Colonic mucosa (tissue), 4 donors: ENCODE measurements at places on chromosomes 2 and 18. TPM values are rescaled to one million over a fixed set of nuclear protein-coding genes. Genes with fewer than 3 reads are reported as not detected.

Gene SLC25A52
- not detected for total RNA-seq

Gene STARD6
- not detected for total RNA-seq

Gene TLX2
- total RNA-seq = 0.40 TPM

Gene TMEM178A
- total RNA-seq = 1.0 TPM

Gene RUFY4
- not detected for total RNA-seq

Gene MYL1
- total RNA-seq = not detected

Gene FLACC1
- 0.32 TPM for total RNA-seq

Gene C18orf63
- total RNA-seq = not detected

Gene GKN1
- not detected for total RNA-seq

Gene GREB1L
- 0.20 TPM for total RNA-seq

Gene GKN2
- 0.32 TPM for total RNA-seq

DNA sequence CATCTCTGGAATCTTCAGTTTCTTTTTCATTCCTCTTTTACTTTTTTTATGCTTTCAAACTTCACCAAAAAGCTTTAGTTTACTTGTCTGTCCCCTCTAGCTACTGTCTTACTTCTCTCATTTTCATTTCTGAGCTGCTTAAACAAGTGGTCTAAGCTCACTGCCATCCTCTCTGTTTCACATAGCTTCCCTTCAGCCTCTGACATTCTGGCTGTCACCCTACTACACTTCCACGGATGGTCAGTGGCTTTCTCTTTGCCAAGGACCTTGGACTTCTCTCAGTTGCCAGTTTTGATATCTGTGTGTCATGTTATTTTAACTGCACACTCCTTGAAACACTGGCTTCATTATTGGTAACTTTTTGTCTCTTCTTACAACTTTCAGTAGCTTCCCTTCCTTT, 176.1 kb downstream of the IKZF2 start:
- no peak for DNase-seq

DNA sequence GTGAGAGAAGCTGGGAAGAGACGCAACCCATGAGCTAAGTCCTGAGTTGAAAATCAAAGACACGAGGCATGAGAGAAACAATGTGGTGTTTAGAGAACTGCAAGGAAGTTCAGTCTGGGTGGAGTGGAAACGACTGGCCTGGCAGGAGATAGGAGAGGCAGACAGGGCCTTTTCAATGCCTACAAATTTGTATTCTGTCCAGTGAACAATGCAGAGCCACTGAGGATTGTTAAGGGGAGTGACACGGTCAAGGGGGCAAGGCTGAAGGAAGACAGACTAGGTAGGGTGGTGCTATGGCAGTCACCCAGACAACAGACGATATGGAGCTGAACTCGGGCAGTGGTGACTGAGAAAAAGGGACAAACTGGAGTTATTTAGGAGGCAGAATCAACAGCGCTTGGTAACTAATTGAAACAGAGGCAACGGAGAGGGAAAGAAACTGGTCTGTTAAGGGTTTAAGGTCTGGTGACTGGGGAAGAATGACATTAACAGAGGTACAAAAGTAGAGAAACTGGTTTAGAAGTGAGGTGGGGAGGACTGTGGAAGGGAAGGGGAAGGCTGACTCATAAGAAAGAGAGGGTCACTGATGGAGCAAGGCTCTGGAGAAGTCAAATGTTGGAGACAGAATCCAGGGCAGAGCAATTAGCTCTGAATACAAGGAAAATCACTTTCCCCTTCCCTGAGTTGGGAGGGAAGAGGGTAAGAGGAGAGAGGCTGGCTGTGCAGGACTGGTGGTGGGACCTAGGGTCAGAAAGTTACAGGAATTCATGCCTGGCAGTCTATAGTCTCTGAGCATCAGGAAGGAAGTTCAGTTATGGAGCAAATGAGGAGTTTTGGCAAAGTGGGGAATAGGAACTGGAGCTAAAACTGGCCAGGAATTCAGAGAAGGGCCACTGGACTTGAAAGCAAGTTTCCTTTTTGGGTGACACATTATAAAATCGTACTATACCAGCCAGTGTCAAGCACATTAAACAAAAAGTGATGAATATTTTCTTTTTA, 63.4 kb upstream of the CHRNA1 start:
- no peak for DNase-seq

- DNase-seq = no peak
These were observed 62.5 kb upstream of the LPIN2 start for GRCh38 chr18:3075491-3075890.

DNA sequence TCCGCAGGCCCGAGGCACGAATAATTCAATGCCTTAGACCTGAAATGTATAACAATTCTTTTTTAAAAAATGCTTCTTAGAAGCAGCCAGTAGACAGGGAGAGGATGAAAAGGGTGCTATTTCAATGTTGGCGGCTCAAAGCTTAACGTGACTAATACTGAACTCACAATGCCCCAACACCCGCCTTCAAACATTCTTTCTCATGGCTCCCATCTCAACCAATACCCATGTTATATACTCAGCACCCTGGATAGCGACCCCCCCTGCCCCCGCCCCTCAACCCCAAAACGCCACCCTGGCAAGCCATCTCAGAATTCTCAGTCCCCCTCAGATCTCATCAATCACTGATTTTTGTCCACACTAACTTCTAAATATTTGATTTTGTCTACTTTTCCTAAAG, 4.4 kb downstream of the FBXO41 start:
- DNase-seq = no peak

GRCh38 chr18:61570070-61570469, 236.8 kb downstream of the CDH20 start:
- no peak for DNase-seq

DNA sequence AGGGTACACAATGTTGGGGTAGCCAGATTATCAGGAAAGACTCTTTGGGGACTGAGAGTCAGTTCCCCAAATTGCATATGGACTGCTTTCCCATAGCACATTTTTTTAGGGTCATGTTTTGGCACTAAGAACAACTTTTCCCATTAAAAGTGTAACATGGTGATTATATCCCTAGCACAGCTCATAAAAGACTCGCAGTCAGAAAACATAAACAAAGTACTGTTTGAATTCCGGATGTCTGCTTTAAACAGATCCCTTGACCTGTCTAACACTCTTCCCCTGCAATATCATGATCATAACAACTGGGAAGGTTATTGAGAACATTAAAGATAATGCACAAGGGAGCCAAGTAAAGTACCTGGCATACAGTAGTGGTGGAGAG, 262.2 kb downstream of the ASXL3 start:
- DNase-seq = no peak

DNA sequence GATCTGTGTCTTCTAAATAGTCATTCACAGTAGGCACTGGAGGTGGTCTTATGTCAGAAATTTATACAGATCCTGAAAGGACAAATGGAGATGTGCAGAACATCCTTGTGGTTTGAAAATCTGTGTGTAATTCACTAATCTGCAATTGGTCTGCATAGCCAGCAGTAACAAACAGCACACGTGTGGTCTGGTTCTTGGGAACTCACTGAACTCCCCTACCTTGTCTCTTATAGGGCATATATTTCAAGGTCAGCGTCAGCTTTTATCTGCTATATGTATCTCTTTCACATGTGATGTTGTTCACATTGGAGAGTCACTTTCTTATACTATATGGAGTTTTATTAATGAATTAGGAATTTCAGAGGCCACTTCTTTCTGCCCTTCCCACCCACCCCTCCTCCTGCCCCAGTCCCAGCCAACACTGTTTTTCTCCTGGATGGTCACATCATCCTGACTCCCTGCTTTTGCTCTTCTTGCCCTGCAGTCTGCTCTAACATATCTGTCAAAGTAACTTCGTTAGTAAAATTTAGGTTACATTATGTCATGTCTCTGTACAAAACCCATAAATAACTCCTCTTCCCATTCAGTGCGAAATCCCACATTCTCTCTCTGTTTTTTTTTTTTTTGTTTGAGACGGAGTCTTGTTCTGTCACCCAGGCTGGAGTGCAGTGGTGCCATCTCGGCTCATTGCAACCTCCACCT, 35.4 kb upstream of the CABYR start:
- no peak for DNase-seq

- DNase-seq = no peak
These were observed 691.0 kb downstream of the ZEB2 start for GRCh38 chr2:143828763-143829537.

GRCh38 chr2:174336501-174337336, 2.0 kb downstream of the SP9 start:
- DNase-seq = peak; percentile 60

DNA sequence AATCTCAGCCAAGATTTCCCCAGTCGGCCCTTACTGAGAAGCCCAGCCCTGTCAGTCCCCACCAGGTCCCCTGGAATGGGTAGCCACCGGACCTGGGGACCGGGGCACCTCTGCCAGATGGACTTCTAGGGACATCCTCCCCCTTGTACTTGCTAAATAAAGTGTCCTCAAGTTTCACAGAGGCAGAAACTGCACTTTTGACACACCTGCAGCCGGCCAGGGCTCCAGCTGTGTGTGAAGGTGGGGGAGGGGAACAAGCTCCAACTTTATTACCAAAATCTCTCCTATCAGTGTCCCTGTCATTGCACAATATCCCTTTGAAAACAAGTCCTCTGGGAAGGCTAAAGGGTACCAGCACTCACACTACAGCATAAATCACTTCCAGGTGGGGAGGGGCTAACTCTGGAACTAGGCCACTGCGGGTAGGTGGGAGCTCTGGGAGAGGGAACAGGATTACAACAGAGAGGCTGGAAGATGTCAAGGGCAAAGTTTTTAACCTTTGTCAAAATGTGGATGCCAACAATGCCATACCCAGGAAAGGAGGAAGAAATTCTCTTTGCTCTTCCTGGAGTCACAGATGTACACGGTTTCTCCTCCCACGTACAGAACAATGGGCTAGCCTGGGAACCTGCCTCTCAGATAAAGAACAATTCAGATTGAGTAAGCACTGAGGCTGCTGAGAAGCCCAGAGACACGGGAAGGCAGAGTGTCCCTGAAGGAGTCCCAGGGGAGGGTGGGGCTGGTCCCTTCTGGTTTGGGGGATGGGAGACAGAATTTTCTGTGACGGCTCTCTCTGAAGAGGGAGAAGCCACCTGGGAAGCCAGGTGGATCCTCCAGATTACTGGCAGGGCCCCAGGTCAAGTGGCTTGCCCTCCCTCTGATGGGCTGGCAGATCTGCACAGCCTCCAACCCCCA, 11.0 kb downstream of the SDC1 start:
- DNase-seq = no peak

GRCh38 chr2:236170590-236171165, 2.5 kb upstream of the GBX2 start:
- no peak for DNase-seq

DNA sequence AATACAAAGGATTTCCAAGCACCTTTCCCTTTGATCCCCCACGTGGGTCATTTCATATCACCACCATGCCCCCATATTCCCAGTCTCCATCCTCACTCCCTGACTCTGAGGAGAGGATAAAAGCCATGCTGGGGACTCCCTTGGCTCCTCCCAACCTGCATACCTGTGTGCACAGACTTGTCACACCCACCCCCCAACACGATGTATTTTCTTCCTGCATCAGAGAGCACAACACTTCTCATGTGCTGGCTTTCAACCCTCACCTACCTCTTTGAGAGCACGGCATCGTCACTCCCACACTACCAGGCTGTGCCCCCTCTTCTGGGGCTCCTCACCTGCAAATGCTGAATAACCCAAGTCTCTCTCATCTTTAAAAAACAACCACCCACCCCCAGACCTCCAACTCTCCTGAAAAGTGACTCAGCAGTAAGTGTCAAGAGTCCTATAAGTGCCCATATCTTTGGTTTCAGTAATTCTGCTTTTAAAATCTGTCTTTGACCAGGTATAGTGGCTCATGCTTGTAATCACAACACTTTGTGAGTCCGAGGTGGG, 53.1 kb downstream of the AP1S3 start:
- DNase-seq = no peak

GRCh38 chr2:172931918-172932520, 143.6 kb upstream of the MAP3K20 start:
- DNase-seq = peak; percentile 63

- no peak for DNase-seq
These were observed 124.4 kb downstream of the ASB1 start for GRCh38 chr2:238551091-238551490.

GRCh38 chr2:238884812-238885408, 37.0 kb downstream of the TWIST2 start:
- DNase-seq = no peak

DNA sequence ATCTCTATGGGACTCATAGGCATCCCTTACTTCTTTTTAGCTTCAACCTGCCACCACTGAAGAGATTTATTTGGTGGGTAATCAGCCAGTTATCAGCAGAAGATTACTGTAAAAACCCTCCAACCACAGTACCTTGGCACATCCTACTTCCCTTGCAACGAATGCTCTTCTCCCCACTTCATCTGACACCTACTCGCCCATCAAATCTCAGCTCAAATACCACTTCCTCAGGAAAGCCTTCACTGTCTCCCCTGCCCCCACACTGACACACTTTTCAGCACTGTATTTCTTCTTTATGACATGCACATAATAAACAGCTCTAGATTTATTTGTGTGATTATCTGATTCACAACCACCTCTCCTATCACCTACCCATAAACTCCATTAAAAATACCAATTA, 3.1 kb downstream of the KDSR start:
- no peak for DNase-seq

DNA sequence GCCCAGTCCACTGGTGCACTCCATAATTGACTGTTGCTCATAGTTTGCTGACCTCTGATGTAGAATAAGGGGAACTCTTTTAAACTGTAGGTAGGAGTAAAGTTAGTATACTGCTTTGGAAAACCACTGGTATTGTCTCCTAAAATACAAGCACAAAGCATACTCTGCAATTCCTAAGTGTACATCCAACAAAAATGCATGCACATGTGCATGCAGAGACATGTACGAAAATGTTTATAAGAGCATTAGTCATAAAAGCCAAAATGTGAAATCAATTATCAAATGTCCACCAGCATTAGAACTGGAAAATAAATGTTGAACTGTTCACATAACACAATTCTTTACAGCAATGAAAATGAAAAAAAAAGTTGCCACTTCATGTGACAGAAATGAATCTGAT, 39.8 kb upstream of the DDX18 start:
- no peak for DNase-seq

DNA sequence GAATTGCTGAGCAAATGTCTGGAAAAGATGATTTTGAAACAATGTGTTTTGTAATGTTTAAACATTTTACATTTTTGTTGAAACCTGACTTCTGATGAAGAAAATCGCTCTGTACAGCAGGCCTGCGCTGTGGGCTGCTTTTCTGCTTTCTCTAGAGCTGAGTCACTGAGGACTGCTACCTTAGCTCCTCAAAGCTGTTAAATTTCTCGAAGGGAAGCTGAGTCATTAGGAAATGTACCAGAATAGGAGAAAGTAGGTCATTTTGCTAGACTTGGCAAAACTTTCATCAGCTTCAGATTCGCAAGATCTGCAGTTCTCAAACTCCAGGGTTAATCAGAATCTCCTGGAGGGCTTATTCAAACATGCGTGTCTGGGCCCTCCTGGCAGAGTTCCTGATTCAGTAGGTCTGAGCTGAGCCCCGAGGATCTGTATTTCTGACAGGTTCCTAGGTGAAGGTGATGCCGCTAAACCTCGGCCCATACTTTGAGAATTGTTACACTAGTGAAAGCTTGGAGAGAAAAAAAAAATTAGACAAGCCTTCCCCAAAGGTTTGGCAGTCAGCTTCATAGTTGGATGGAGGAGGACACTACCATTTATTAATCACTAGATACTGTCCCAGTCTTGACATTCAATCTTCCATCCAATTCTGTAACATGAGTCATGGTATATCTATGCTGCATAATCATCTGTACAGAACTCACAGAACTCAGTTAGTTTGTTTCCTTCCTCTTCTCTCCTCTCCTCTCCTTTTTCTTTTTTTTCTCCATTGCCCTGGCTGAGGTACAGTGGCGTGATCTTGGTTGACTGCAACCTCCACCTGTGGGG, 297.6 kb downstream of the PARD3B start:
- DNase-seq = no peak
